Activated T-helper 1 cell treated with Interleukin-2 at 50 U/mL for 16 hours (primary cell): ENCODE measurements at places on chromosomes 1 and 21.

- DNase-seq = no peak
Measured at GRCh38 chr1:207849016-207849415, 61.9 kb downstream of the CD34 start.

- no peak for DNase-seq
Measured at GRCh38 chr1:235919833-235920441, 53.2 kb upstream of the LYST start.

DNA sequence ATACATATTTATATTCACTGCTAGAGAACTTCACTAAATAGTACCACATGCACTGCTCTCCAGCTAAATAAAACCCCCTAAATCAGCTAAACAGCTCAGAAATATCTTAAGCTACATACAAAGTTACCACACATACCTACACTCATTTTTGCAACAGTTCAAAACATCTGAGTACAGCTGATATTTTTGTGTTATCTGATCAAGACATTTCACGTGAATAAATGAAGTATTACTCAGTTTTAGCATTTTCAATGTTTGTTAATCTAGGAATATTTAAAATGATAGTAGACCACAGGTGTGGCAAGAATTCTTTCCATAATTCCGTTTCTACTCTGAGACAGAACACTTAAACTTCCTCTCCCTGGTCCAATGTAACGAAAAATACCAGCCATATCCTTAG is 20.8 kb downstream of the EVI5 start:
- no peak for DNase-seq

DNA sequence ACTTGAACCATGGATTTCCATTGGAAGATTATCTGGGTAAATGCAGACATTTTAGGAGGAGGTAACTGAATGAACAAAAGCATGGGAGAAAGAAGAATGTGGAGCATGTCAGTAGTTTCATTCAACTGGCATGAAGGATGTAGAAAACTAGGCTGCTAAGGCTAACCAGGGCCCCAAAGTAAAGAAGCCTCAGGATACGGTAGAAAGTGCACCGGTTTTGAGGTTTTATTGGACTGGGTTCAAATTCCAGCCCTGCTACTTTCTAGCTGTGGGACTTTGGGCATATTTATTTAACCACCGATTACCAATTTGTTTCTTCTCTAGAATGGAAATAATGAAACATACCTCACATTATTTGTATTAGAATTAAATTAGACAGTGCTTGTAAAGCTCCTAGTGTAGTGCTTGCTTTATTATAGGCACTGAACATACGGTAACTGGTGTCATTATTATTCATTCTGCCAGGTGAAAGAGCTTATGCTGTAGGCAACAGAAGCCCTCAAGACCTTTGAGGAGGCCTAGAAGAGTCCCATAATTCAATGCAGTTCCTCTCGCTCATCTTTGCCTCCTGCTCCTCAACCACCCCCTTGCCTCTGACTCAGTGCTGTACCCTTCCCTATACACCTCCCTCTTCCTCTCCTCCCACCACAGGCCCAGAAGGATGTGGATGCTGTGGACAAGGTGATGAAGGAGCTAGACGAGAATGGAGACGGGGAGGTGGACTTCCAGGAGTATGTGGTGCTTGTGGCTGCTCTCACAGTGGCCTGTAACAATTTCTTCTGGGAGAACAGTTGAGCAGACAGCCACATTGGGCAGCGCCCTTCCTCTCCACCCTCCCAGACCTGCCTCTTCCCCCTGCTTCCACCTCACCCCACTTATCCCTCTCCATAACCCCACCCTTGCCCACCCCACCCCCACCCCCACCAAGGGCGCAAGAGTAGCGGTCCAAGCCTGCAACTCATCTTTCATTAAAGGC is 2.5 kb upstream of the CHTOP start:
- DNase-seq = no peak

DNA sequence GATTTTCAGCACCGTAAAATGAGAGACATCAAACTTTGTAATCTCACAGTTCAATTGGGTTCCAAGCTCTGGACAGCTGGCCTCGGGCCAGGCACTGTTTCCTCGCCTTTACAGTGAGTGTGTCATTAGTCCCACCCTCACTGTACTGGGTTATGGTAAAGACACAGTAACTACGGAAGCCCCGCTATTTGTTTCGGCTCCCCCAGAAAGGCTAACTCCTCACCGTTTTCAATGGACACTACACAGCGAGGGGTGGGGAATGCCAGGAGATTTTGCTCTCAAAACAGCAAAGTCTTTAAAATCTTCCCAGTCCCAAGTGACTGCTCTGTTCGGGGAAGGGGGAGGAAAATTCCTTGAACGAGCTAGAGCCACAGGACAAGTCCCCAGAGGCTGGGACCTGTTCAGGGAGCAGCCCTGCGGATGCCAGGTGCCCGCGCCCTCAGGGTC is 757 bp upstream of the SPSB1 start:
- no peak for DNase-seq

DNA sequence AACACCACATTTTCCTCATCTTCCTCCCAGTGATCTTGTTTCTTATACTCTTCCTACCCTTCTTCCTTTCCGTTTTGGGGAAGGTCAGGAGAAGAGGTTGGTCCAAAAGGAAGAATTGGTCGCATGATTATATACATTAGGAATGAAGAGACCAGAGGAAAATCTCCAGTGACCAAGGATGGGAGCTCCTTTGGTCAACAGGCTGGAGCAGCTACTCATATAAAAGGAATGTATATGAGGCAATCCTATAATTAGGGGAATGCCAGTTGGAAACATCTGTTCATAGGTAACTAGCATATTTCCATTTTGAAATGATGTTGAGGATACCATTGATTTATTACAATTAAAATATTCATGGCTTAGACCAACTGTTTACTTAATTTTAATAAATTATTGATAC is 114.5 kb downstream of the LRRC40 start:
- no peak for DNase-seq

DNA sequence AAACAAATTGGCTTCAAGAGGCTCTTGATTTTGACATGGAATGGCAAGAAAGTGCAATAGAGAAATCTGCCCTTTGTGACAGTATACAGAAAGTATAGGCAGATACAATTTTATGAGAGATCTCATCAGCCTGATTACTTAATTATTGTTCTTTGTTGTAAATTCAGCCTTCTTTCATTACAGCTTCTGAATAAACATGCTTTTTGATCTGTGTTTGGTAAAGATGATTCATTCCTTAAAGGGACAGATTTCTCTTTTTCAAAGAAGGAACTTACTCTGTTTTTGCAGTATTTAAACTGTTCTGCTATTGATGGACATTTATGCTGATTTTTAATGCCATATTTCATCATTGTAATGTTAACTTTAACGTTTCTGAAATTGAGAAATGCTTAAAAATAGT is 13.7 kb upstream of the MPC2 start:
- no peak for DNase-seq

DNA sequence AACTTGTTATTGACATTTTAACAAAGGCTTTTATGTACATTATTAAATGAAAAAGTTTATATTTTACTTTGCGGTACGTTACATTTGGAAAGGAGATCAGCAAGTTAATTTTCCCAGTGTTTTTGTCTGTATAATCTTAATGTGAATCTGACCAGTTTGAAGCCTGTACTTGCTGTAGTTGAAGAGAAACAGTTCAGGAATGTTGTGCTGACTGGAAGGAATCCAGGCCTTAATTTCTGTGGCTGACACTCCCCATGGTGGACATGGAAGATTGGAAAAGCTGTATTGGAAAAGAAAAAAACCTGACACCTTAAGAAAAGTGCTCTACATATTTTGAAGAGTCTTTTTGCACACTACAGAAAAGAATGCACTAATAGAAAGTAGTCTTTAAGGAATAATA is 15.5 kb downstream of the LEPR start:
- no peak for DNase-seq

DNA sequence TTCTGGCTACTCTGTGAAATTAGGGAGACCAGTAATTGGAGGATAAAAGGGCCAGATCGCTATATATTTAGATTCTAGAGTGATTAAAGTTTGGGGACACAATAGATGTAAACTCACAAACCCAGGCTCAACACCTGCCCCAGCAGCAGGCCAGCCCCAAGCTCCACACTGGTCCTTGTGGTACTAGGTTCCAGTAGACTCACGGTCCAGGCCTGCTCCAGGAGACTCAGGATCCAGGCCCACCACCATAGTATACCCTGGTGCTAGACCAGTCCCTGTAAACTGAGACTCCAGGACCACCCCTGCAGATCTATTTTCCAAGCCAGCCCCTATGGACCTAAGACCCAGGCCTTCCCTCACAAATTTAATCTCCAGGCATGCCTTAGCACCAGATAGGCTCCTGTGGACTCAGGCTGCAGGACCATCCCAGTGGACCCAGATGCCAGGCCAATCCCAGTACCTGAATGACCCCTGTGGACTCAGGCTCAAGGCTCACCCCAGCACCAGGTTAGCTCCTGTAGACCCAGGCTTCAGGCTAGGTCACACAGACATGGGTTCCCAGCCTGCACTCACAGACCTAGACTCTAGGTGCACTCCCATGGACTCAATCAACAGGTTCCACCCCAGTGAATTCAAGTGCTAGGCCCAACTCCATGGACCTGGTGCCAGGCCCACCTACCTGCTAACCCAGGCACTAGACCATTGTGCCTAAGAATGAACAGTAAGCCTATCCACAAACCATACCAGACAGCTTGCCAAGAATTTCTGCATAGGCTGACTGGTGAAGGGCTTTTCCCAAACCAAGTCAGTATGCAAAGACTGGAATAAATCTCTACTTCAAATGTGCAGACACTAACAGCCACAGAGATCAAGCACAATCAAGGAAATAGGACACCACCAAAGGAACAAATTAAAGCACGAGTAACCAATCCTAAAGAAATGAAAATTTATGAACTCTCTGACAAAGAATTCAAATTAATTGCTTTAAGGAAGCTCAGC is 13.8 kb upstream of the DENND1B start:
- DNase-seq = no peak

GRCh38 chr21:29777160-29777559 is 162.6 kb downstream of the GRIK1 start:
- no peak for DNase-seq

DNA sequence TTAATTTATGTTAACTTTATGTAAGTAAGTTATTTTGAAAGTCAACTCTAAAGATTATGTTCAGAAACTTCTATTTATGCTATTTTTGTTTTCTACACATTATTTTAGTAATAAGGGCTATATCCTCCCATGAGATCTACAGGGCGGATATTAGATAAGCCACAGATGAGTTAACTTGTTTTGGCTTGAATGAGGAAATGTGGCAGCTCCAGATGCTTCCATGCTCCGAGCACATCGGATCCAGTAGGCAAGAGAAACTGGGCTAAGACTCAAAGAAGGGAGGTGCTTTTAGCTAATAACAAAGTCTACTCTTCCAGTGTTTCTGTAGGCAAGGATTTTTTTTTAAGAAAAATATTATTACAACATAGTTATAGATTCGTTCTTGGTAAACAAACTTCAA is 20.0 kb upstream of the LAMC1 start:
- no peak for DNase-seq

DNA sequence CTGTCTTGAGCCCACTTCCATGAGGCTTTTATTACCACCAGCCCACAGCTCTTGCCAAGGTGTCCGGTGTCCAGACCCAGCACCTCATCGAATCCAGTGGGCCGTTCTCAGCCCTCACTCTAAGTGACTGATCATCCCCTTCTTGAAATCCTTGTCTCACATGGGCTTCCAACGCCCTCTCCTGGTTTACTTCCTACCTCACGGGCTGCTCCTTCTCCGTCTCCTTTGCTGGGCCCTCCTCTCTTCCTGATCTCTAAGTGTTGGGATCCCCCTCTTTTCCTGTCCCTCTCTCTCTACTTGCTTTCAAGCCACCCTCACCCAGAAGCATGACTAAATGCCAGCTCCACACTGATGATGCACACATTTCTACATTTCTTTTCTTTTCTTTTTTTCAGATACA is 9.0 kb upstream of the RHBG start:
- no peak for DNase-seq

DNA sequence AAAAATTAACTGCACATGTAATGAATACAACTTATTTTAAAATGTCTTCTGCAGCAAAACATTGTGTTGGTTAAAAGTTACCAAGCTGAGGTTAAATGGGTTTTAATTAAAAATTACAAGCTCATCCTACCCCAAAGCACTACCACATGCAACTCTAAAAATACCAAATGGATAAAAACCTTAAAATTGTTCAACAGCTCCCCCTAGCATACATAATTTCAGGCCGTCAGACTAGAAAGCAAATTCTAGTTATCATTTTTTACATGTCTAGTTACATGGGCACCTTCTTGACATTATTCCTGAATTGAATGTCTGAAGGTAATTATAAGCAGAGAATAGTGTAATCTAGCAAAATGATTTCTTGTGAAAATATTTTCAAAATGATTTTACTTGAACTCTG is 176.5 kb downstream of the C1orf21 start:
- DNase-seq = no peak

GRCh38 chr1:43147625-43148327 is 24.3 kb downstream of the EBNA1BP2 start:
- DNase-seq = no peak

GRCh38 chr1:152457071-152457470 is 43.0 kb upstream of the CRNN start:
- no peak for DNase-seq

DNA sequence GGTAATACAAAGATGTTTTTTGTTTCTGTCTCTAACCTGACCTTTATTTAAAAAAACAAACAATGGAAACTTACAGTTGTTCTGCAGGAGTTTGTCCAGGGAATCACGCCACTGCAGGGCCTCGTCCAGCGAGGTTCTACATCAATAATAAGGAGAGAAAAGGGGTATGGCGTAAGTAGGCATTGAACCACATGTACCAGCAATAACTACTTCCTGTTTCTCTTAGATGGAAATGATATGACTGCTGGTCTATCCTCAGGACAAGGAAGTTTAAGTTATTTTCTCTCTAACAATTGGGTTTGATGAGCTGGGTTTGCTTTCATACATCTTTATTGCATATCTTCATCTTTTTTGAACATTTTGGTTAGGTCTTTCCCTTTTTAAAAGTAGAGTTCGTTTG is 40.9 kb downstream of the RGS5 start:
- no peak for DNase-seq

- DNase-seq = no peak
Measured at GRCh38 chr1:212794561-212795014, 2.9 kb downstream of the TATDN3 start.
